ENCODE measurements at places on chromosomes 13 and 19. TPM values are rescaled to one million over a fixed set of nuclear protein-coding genes. Genes with fewer than 3 reads are reported as not detected.

DNA sequence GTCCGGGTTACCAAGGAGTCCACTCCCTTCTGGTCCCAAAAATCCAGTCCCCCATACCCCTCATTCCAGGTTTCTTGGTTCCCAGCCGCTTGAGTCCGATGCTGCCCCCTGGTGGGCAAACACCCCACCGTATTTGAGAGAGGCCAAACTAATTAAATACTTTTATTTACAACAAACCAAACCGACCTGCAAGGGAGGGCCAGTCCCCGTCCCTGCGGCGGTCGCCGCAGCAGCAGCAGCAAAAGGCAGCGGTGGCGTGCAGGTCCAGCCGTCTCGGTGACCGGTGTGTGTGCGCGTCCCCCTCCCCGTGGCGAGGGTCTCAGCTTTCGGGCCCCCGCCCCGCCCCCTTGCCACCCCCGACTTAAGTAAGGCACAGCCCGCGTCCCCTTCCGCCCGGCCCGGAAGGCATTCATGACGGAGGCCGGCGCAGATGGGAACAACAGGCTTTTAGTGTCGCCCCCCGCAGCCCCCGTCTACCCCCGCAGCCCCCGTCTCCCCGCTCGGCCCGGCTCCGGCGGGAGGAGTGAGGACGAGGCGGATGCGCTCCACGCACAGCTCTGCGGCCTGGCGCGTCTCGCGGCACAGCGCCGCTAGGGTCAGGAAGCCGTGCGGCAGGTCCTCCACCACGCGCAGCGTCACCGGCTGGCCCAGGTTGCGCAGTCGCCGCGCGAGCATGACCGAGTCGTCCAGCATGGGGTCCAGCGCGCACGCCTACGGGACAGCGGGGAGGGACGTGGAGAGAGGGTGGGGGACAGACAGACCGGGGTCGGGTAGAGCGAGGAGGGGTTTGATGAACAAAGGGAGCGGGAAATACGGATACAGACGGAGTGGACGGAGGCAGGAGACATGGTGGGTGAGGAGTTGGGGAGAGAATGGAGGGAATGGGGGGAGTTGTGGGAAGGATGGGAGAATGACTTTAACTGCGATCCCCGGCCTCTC lies 11.5 kb upstream of the CNFN start:
- peak; percentile 84 for DNase-seq

GRCh38 chr13:66996503-66996902 lies 233.6 kb downstream of the PCDH9 start:
- DNase-seq = no peak

DNA sequence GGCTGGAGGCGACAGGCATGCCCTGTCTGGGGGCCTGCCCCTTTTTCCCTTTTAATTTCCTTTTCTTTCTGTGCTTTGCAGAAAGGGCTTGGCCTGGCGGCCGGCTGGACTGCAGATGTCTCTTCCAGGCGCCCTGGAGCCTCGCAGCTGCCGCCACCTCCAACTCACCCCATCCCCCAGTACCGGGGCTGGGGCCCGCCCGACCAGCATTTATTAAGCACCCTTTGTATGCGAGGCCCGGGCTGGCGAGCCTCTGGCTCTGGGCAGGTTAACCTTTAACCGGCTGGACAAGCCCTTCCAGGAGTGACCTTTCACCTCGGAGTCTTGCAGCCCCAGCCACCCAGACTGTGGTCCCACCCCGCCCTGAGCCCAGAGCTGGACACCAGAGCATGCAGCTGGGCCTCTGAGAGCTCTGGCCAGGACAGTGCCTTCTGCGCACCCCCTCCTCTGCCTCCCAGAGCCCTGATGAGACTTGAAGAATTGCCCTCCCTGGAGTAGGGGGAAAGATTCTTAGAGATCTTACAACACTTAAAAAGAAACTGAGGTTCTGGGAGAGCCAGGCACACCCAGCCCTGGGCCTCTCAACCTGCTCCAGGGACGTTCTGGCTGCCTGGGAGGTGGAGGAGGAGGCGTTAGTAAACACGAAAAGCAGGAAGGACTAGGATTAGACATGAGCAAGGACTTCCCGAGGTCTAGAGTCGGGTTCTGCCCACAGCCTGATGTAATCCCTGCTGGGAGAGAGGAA lies 1.1 kb upstream of the NR2F6 start:
- DNase-seq = no peak

DNA sequence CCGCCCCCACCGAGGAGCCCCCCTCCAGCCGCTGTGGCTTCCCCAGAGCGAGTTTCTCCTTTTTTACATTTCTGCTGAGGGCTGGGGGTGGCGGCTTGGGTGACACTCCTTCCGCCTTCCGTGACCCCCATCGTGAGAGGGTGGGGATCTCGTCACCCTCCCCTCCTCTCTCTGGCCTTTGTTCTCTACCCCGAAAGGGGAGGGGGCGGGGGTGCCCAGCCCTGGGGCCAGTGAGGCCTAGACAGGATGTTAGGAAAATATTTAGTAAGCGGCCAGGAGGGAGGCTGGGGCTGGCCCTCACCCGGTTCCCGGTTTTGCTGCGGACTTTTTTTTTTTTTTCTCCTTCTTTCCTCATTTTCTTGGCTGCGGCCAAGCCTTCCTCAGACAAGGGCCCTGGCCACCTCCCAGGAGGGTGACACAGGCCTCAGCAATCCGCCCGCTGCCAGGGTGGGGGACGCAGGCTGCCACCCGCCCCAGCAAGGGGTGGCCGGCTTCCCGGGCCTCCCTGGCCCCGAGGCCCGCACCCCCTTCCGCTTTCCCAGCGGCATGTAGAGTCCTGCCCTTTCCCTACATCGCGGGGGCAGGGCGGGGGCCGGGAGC lies 3.9 kb downstream of the MIDN start:
- DNase-seq = peak; percentile 82

Gene POLRMT
- total RNA-seq = 77.4 TPM
